ENCODE measurements at places on chromosomes 12 and 14. TPM values are rescaled to one million over a fixed set of nuclear protein-coding genes. Genes with fewer than 3 reads are reported as not detected.

- peak; percentile 25 for DNase-seq
Observed at GRCh38 chr12:122021193-122021821, 377 bp upstream of the BCL7A start.

- no peak for DNase-seq
Observed at GRCh38 chr14:78631551-78631950, 461.4 kb downstream of the NRXN3 start.

- no peak for DNase-seq
Observed at GRCh38 chr12:120489018-120489417, 6.9 kb upstream of the DYNLL1 start.

GRCh38 chr14:84254290-84254689, 1275.7 kb upstream of the FLRT2 start:
- DNase-seq: no peak

- no peak for DNase-seq
Observed at GRCh38 chr12:74671421-74671820, 133.8 kb downstream of the ATXN7L3B start.

The OS9 gene
- 107 TPM for total RNA-seq
